ENCODE measurements at places on chromosomes 16 and 17.

- DNase-seq, result no peak
Observed at GRCh38 chr16:265711-266110, 10.0 kb downstream of the RGS11 start.

DNA sequence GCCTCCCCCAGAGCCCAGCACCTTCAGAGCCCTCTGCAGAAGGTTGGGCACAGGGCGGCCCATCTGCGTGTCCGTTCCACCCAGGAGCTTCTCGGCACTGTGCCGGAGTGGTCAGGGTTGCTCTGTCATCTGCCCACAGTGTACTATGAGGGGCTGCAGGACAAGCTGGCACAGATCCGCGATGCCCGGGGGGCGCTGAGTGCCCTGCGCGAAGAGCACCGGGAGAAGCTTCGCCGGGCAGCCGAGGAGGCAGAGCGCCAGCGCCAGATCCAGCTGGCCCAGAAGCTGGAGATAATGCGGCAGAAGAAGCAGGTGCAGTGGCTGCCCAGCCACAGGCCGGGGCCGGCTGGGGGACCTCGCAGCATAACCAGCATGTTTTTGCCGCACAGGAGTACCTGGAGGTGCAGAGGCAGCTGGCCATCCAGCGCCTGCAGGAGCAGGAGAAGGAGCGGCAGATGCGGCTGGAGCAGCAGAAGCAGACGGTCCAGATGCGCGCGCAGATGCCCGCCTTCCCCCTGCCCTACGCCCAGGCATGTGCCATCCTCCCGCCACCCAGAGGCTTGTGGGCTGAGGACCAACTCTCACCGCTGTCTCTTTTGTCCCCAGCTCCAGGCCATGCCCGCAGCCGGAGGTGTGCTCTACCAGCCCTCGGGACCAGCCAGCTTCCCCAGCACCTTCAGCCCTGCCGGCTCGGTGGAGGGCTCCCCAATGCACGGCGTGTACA is 6.8 kb upstream of the MRPL12 start:
- no peak for DNase-seq

- peak; percentile 84 for DNase-seq
Observed at GRCh38 chr17:72529386-72529785, 408.6 kb downstream of the SOX9 start.

DNA sequence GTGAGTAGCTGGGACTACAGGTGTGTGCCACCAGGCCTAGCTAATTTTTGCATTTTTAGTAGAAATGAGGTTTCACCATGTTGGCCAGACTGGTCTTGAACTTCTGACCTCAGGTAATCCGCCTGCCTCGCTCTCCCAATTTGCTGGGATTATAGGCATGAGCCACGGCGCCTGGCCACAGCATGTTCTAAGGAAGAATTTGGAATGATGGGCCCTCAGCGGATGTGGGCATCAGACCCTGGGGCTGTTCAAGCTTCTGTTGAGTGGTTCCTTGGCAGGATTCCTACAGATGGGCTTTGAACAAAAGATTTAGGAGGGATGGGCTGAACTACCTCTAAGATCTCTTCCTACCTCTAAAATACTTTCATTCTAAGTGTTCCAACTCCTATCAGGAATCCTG is 4.1 kb downstream of the PRPSAP2 start:
- DNase-seq, result no peak

GRCh38 chr16:69182730-69183416 is 4.1 kb upstream of the SNTB2 start:
- DNase-seq, result peak; percentile 4

- DNase-seq, result no peak
Observed at GRCh38 chr16:56990407-56991286, 1.3 kb downstream of the NLRC5 start.

DNA sequence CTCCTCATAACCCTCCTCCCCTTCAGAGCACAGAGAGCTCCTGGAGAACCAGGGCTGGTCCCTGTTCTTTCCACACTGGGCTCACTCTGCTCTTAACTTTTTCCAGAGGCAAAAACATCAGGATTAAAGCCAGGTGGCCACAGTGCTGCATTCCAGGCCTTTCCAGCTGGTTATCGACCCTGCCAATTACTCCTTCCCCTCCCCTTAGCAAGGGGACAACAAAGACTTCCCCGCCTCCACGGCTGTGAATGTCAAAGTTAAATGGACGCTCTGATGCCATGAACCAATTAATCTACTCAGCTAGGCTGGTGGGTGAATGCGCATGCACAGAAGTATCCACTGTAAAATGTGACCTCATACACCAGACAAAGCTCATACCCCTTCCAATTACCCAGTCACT is 23.1 kb downstream of the ACLY start:
- no peak for DNase-seq

GRCh38 chr16:66382171-66382965 is 15.9 kb downstream of the CDH5 start:
- DNase-seq, result no peak

DNA sequence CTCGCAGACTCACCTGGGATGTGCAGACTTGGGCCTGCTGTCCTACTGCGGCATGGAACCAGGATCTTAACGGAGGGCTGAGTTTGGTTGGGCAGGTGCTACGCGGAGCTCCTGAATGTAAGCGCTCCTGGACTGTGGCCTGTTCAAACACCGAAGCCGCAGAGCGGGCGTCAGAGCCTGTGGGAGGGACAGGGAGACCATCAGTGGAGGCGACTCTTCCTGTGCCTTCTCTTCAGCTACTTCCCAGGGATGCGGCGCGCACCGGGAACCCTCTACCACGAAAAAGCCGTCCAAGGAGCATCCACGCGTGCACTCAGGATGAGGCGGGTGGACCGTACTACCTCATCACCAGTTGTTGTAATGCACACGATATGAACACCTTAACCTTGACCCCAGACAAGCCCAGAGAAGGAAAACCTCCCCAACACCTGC is 2.0 kb downstream of the USP36 start:
- no peak for DNase-seq

DNA sequence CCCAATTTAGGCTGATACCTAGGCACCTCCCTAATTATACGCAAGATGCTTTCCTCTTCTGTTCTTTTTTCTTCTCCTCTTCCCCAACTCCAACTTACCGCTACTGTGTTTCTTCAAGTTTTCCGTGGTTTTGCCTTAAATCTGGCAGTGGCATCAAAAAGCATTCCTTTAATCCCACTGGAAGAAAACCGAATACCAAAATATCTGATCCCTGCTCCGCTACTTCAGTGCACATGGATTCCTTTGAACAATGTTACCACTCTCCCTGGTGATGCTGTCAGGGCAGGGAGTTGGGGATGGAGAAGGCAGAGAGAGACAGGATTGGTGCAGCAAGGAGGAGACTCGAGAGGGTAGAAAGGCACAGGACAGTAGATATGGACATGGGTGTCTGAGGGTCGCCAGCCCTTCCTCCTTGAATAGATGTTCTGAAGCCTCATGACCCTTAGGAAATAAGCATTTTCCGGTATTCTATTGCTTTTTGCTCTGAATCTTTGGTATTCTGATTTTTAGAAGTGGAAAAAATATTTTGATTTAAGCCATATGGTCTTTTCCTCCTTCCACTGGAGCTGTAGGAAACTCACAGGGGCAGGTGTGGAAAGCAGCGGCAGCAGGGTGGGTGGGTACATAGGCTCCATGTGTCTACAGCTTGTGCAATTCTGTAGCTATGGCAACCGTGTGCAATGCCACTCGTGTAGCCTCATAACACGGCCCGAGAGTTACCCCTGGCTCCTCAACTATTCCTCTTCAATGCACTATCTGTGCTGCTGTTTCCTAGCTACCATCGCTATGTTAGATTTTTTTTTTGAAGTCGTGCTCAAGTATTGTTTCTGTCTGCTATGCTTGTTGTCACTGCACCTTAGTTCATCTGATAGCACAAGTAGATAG is 32.3 kb upstream of the TANC2 start:
- no peak for DNase-seq

DNA sequence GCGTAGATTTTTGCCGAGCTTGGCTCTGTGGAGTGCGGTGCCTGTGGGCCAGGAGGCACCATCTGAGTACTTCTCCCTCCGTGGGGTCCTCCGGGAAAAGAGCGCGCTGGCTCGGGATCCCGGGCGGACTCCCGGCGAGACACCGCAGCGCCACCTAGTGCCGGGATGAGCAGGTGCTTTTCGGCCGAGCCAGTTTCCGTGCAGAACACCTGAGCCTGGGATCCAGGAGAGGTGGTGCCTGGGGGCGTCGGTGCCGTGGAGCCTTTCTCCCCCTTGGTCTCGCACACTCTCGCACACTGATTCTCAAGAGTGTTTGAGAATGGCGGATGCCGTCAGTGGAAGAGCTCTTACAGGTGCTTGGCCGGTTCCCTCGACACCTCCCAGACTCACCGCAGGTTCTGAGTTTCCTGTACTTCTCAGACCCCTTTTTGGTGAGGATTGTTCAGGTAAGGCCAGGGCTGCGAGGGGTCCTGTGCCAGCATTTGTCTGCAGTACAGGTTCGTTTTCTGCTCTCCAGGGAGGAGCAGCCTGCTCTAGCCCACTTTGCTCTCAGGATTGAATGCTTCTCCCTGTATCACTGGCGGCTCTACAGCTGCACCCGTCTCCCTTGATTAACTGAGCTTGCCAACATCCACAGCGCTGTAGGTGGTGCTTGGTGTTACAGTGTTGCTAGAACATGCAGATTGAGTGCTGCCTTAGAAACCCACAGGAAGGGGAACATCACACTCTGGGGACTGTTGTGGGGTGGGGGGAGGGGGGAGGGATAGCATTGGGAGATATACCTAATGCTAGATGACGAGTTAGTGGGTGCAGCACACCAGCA is 23.3 kb downstream of the TBCD start:
- peak; percentile 75 for DNase-seq

DNA sequence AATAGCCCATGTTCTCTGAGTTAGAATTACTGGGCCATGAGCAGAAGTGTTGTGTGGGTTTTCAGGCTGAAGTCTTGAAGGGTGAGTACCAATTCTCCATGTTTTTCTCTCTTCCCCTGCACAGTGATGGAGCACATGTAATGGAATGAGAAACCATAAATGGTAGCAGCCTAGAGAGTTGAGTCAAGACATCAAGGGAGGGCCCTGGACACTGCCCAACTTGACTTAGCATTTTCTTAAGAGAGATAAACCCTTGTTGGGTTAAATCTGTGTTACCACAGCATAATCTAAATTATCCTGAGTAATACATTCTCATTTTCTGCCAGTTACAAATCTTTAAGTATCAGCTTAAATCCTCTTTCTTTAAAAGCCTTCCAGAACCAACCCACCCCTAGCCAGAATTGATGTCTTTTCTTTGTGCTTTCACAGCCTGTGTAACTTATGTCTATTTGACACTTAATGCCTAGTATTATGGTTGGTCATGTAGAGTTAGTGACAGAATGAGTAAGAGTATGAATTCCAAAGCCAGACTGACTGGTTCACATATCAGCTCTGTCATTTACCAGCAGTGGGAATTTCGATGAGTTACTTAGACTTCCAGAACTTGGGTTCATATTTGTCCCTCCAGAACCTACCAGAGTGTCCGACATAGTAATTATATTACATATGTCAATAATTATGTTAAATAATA is 27.0 kb upstream of the RGS9 start:
- no peak for DNase-seq

DNA sequence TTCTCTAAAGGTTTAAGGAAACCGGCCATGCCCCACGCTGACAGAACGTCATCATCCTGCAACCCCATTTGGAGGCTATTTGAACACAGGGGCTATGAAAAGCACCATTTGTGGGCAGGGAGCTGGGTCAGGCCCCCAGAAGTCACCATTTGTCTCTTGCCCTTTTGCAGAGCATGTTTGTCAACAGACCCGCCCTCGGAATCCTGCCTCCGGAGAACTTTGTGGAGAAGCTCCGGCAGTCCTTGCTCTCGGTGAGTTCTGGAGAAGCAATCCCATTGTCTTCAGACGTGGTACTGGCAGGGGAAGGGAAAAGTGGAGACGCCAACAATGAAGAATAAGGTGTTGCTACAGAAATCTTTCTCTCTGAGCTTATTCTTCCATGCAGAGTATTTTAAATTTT is 33.5 kb downstream of the TMEM186 start:
- DNase-seq, result no peak

- no peak for DNase-seq
Observed at GRCh38 chr16:67105246-67105645, 4.5 kb upstream of the PHAF1 start.

DNA sequence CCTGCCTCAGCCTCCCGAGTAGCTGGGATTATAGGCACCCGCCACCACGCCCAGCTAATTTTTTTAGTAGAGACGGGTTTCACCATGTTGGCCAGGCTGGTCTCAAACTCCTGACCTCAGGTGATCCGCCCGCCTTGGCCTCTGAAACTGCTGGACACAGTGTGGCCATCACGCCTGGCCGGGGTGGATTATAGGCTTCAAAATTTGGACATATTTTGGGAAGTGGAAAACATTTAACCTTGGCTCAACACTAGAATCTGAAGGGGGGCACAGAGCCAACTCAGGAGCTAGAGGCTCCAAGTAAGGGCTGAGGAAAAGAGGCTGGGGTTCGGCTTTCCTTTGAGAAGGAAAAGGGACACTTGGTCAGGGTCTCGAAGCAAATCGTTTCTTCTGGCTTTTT is 2.2 kb upstream of the CDK5R1 start:
- DNase-seq, result no peak

DNA sequence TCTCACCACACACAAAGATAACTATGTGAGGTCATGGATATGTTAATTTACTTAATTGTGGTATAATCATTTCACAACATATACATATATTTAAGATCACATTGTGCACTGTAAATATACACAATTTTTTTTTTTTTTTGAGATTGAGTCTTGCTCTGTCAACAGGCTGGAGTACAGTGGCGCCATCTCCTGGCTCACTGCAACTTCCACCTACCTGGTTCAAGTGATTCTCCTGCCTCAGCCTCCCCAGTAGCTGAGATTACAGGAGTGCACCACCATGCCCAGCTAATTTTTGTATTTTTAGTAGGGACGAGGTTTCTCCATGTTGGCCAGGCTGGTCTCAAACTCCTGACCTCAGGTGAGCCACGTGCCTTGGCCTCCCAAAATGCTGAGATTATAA is 11.5 kb upstream of the PRSS54 start:
- no peak for DNase-seq

- no peak for DNase-seq
Observed at GRCh38 chr16:9327253-9327652, 235.8 kb downstream of the HAPSTR1 start.

- no peak for DNase-seq
Observed at GRCh38 chr17:35716897-35717465, 14.5 kb upstream of the RASL10B start.

- no peak for DNase-seq
Observed at GRCh38 chr17:39405436-39405835, 4.0 kb upstream of the FBXL20 start.

DNA sequence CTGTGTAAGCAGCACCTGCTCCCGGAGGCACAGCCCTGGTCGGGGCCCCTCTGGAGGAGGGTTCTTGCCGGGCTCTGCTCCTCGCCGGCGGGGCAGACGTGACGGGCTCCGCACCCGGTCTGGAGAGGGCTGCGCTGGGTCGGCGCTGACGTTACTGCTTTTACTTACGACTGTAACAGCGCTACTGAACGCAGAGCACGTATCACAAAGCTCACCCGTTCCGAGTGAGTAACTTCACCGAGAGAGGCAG is 1.3 kb upstream of the RAB40C start:
- DNase-seq, result peak; percentile 32

GRCh38 chr16:51159296-51159695 is 8.2 kb upstream of the SALL1 start:
- DNase-seq, result no peak

- peak; percentile 71 for DNase-seq
Observed at GRCh38 chr17:67378454-67379250, 1.6 kb downstream of the PITPNC1 start.

GRCh38 chr17:29968271-29968670 is 26.8 kb downstream of the EFCAB5 start:
- DNase-seq, result no peak

- DNase-seq, result no peak
Observed at GRCh38 chr17:32917081-32917480, 10.9 kb upstream of the TMEM98 start.

Data from NCI-H345 (cell line).